Gastroesophageal sphincter (tissue), 4 donors: ENCODE measurements at places on chromosomes 7 and 10.

DNA sequence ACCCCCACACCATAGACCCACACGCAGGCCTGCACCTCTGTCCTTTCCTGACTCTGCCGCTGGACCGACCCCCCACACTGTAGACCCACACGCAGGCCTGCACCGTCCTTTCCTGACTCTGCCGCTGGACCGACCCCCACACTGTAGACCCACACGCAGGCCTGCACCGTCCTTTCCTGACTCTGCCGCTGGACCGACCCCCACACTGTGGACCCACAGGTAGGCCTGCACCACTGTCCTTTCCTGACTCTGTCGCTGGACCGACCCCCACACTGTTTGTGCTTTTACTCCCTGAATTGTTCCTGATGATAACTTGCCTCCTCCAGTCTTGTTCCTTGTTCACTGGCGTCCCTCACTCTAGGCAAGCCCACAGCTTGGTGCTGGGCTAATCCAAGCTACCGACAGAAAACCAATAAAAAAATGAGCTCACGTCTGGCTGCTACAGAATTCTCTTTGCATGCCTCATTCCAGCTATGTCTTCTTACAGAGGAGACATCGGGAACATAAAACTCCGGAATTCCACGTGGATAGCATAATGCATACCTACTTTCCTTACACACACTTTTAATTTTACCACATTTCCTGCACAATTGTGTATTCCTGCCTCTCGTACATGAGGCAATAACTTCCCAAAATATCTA is 494.3 kb downstream of the PTPRN2 start:
- ATAC-seq: no peak

DNA sequence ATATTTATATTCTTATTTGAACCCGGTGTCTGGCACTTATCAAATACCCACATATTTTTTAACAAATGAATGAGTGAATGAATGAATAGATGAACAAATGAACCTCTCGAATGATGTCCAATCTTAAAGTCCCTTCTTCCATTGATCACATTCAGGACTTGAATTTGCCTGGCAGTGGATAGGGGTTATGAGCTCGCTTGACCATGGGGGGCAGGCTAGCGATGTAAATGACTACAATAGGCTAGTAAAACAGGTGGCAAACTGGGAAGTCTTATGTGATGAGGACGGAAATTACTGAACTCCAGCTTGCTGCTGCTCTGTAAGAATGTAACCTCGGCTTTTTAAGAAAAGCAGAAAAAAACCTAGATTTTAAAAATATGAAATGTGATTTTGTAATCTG is 247.7 kb upstream of the DKK1 start:
- no peak for ATAC-seq

DNA sequence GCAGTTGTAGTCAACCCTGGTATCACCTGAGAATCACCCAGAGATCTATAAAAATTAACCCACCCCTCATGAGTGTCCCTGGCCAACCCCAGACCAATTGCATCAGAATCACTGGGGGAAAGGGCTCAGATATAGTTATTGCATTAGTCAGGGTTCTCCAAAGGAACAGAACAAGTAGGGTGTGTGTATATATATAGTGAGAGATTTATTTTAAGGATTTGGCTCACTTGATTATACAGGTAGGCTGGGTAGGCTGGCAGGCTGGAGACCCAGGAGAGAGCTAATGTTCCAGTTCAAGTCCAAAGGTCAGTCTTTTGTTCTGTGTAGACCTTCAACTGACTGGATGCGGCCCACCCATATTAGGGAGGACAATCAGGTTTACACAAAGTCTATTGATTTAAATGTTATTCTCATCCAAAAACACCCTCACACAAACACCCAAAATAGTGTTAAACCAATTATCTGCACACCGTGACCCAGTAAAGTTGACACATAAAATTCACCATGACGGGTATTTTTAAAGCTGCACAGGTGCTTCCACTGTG is 372.9 kb upstream of the NFE2L3 start:
- ATAC-seq: no peak

DNA sequence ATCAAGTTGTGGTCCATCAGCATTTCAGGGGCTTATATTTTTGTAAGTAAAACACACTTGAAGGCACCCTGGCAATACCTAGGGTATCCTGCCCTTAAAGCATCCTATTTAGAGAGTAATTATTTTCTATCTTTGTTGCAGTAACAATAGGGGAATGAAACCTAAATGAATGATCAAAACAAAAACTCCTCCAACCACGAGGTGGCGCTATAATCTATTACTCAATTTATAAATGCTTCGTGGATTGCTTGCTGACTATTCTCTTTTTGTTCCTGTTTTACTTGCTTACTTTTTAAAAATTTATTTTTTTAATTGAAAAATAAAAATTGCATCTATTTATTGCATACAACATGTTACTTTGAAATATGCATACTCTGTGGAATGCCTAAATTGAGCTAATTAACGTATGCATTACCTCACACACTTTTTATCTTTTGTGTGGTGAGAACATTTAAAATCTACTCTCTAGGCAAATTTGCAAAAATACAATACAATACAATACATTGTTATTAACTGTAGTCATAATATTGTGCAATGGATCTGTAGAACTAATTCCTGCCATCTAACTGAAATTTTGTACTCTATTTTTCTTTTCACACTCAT is 147.7 kb upstream of the BMPER start:
- ATAC-seq: no peak

GRCh38 chr7:76325092-76325491 is 22.6 kb downstream of the HSPB1 start:
- ATAC-seq: no peak

DNA sequence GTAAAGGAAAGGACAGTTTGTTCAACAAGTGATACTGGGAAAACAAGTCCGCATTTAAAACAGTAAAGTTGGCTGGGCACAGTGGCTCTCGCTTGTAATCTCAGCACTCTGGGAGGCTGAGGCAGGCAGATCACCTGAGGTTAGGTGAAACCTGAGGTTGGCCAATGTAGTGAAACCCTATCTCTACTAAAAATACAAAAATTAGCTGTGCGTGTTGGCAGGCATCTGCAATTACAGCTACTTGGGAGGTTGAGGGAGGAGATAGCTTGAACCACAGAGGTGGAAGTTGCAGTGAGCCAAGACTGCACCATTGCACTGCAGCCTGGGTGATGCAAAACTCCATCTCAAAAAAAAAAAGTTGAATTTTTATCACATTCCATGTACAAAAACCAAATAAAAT is 35.7 kb downstream of the ZNF92 start:
- no peak for ATAC-seq

GRCh38 chr10:14481752-14482151 is 151.0 kb upstream of the FRMD4A start:
- ATAC-seq: peak; percentile 34

DNA sequence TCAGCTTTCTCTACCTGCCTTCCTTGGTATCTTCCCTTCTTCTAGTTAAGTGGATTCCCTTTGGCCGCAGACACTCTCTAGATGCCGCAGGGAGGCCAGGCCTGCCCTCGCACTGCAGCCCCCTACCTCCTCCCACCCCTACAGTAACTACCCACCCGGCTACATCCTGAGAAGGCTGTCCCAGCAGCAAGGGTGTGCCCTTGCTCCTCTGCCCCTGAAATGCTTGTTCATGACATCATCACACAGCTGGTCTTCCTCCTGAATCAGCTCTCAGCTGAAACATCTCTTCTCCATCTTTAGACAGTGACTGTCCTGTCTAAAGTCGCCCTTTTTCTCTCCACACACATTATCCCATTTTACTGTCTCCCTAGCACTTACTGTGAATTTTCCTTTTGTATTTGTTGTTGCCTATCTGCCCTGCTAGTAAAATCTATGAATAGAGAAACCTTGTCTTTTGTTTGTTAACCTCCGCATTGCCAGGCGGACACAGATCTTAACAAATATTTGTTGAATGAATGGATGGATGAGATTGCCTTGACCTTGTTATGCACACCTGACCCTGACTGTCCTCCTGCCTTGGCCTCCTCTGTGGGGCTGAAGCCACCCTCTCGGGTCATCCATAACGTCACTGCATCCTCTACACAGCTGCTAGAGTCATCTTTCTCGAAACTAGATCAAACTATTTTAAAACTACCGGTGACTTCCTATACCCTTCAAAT is 108.9 kb upstream of the GATA3 start:
- no peak for ATAC-seq

- ATAC-seq: no peak
Measured at GRCh38 chr7:26156451-26157420, 4.7 kb downstream of the NFE2L3 start.

DNA sequence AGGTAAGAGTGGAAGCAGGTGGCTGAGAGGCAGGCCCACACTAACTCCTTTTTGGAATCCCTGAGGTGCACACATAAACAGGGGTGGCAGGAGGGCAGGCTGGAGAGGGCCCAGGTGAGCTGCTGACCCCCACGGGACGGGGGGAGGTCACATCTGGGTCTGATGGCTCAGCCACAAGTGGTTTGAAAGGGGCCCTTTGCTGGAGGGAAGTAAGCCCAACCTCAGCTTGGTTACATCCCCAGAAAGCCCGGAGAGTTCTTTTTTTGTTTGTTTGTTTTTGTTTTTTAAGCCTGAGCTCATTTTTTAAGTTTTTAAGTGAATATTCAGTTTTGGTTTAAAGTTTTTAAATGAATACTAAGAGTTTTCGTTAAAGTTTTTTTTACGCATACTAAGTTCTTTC is 72.8 kb upstream of the CUX1 start:
- no peak for ATAC-seq

DNA sequence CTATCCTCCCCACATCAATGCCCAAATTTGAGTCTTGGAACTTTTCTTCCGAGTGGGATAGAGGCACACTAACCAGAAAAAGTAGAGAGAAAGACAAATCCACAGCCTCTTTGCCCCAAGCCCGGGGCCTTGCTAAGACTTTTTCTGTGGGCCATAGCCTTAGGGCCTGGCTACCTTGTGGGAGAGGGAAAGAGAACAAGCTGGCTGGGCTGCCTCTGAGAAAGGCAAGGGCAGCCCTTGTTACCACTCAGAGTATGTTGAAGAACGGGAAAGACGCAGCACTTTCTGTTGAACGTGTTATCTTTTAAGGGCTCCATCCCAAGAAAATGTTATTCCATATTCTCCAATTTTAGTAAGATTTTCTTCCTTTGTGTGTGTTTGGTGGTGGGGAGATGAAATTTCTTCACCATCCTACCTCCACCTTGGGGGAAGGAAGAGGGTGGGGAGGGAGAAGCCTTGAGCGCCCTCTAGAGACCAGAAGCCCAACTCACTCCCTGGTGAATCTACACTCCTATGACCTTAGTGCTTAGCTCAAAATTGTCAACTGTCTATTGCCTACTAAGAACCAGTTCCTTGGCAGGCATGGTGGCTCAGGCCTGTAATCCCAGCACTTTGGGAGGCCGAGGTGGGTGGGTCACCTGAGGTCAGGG is 3.9 kb upstream of the NRF1 start:
- no peak for ATAC-seq

GRCh38 chr10:75568450-75569130 is 137.2 kb downstream of the LRMDA start:
- ATAC-seq: no peak

GRCh38 chr7:158581440-158582088 is 6.1 kb downstream of the PTPRN2 start:
- no peak for ATAC-seq

- no peak for ATAC-seq
Measured at GRCh38 chr10:581776-582330, 107.6 kb downstream of the DIP2C start.

DNA sequence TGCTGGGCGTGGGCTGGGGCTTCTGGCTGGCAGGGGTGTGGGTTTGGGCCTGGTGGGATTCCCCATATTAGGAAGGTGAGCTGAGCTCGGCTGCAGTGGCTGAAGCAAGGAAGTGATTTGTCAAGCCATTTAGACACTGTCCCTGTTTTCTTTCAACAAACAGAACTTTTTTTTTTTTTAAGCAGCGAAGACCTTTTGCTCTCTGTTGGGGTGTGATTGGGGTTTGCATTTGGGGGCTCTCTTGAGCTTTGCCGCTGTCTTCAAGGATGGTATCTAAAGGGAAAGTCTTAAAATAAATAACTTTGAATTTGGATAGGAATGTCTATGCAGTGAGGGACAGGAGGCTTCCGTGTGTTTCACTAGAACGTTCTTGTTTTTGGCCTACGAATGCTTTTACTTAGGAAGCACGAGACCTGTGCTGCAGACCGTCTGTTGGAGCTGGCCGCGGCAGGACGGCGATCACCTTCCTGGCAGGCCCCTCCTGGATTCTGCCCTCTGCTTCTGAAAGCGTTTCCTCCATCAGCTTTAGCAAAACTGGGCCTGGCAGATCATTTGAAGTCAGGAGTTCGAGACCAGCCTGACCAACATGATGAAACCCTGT is 43.9 kb downstream of the FOXK1 start:
- peak; percentile 40 for ATAC-seq

GRCh38 chr10:122236690-122237306 is 34.3 kb upstream of the BTBD16 start:
- no peak for ATAC-seq
